ENCODE measurements at places on chromosomes 4 and X.

DNA sequence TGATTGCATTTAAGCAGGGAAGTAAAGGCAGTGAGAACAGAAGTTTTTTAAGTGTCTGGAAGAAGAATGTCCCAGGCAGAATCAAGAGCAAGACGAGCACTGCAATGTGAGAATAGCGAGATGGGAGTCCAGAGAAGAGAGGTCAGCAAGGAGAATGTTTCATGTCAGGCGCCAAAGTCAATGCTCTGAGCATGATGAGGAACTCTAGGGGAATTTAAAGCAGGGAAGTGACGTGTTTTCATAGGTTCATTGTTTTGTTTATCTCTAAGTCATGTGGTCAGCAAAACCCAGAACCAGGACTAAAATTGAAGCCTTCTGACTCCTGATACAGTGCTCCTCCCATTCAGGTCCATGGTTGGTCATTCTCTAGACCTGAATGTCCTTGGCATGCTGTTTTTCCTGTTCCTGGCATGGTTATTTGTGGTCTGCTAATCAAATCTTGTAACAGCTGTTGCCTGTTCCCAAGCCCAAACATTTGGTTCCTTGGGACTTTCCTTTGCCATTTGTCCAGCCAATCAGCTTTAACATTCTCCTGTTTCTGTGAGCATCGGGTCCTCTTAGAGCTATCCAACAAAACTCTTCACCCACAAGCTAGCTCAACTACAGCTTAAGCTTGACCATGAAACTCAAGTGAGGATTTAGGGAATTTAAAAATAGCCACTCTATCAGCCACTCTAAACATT is 37.7 kb downstream of the PTCHD1 start:
- DNase-seq = no peak

- DNase-seq = no peak
Measured at GRCh38 chr4:156251373-156252065, 297.9 kb upstream of the CTSO start.

DNA sequence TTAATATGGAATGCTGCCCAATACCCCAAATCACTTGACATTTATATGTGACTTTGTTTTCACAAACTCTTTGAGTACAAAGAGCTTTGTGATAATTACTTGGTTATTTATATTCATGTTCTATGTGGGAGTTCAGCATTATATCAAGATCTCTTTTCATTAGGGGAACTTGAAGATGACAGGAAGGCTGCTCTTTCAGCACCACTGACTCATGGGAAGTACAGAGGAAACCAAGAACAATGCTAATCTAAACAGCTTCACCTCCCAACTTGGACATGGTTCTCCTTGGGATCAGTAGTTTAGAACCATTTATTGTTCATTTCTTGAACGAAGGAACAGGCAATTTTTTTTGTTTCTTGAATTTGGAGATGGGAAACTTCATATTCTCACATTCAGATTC is 184.0 kb upstream of the AFF2 start:
- no peak for DNase-seq

- DNase-seq = no peak
Measured at GRCh38 chr4:92522356-92522755, 218.6 kb downstream of the GRID2 start.

- peak; percentile 9 for DNase-seq
Measured at GRCh38 chrX:41720125-41720779, 3.7 kb upstream of the GPR82 start.

DNA sequence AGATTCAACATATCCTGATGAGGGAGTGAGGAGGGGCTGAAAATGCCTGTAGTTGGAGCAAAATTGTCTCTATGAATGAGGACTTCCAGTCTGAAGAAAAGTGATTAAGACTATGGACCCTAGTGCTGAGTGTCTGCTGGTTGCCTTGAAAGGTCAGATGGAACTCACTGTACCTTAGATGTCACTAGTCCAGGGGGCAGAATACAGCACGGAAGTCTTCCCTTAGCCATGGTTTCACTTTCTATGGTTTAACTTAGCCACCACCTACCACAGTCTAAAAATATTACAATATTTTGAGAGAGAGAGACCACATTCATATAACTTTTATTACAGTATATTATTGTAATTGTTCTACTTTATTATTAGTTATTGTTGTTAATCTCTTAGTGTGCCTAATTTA is 223.1 kb downstream of the FMR1NB start:
- DNase-seq = no peak

DNA sequence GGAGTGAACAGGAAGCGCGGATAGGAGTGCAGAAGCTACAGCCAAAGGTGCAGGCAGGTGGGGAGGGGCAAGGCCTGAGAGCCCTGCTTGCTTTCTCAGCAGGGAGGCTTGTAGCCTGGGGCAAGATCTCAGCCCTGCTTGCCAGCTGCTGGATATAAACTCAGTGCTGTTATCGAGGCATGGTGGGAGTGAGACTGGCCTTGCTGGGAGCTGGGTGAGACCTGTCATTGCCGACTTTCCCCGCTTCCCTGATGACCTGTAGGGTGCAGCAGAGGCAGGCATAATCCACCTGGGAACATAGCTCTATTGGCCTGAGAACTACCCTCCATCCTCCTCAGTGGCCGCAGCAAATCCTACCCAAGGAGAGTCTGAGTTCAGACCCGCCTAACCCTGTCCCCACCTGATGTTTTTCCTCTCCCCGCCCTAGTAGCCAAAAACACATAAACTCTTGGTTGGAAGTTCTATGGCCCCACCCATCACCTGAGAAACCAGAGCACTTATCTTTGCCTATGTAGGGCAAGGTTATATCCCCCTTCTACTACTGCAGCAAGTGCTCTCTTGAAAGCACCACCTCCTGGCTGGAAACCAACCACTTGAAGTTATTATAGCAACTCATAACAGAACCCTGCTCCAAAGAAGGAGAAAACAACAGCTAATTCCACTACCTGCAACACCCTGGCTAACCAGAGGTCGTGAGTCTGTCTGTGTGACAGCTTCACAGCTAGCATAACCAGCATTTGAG is 80.7 kb downstream of the FHIP1A start:
- no peak for DNase-seq

GRCh38 chrX:115940888-115941332 is 229.6 kb upstream of the AGTR2 start:
- DNase-seq = peak; percentile 62

GRCh38 chr4:128358231-128358912 is 70.8 kb upstream of the PGRMC2 start:
- peak; percentile 59 for DNase-seq

GRCh38 chr4:30768277-30768676 is 48.1 kb downstream of the PCDH7 start:
- no peak for DNase-seq

DNA sequence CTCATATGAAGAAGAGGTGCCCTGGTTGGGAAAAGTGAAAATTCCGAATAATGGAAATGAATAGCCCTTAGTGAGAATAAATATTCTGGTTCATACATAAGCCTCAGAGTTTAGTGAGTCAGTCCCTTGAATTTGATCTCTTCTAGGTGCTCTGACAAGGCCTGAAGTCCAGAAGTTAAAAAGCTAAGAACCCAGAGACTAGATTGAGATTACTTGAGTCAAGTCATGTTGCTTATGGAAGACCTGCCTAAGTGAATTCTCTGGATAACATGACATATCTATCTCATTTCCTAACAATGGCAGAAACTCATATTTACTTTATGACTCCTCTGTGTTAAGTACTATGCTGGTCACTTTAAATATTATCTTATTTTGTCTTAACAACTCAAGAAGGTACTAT is 10.5 kb upstream of the PRSS48 start:
- no peak for DNase-seq

DNA sequence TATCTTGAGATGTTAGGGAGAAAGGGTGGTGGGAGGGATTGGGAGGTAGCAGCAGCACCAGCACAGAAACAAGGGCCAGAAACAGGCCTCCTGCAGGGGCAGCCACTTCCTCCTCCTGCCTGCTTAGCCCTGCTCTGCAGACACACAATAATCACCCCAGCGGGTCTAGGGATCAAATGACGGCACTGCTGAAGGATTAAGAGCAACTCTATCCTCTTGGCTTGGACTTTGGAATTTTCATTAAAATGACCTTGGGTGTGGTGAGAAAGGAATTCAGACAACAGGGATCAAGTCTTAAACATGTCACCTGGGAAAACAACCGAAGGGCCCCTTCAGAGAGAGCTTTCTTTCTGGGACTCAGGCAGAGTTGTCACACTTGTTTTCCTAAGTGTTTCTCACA is 353.4 kb downstream of the SPRY1 start:
- no peak for DNase-seq

All from AG08396 (cell line).